ENCODE measurements at places on chromosomes 2 and 18. TPM values are rescaled to one million over a fixed set of nuclear protein-coding genes. Genes with fewer than 3 reads are reported as not detected.

The SLC5A7 gene
- total RNA-seq, result not detected

The UCN gene
- total RNA-seq, result 0.11 TPM

GRCh38 chr2:210412660-210413059 is 63.9 kb downstream of the LANCL1 start:
- no peak for DNase-seq

DNA sequence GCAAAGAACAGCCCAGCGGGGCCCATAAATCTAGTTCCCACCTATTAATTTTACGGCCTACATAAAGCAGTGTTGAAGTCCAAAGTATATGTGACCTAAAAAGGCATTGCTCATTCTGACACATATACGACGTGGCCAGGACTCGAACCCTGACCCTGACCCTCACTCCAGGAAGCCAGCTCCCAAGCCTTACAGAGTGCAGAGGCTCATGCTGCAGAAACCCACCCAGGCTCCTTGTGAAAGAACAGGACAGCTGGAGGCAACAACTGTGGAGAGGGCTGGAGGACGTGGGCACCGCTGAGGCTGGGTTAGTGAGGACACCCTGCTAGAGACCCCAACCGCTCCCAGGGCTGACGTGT is 221.6 kb downstream of the CYP26B1 start:
- DNase-seq, result no peak

GRCh38 chr2:98608962-98609604 is 694 bp downstream of the UNC50 start:
- peak; percentile 35 for DNase-seq

The CBLN2 gene
- 0.29 TPM for total RNA-seq

DNA sequence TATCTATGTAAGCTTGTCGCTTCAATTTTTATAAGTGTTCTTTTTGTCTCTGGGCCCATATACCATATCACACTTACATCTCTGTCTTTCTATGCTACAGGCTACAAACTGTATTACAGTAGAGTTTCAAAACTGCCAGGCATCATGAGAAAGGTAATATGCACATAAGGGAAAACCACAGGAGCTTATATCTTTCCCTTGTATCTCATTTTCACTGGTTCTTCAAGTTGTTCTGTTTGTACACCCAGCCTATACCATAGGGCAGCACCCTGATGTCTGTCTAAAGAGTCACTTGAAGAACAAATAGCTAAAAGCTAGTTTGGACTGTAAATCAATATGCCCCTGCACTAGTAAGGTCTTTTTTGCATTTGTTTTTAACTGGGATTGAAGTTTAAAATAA is 366.7 kb downstream of the FIGN start:
- DNase-seq, result no peak

DNA sequence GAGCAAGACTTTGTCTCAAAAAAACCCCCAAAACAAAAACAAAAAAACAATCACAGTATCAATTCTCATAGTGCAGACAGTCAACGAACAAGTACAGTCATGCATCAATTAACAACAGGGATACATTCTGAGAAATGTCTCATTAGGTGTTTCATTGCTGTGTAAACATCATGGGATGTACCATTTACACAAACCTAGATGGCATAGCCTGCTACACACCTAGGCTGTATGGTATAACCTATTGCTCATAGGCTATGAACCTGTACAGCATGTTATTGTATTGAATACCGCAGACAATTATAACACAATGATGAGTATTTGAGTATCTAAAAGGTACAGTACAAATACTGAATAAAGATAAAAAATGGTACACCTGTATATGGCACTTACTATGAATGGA is 67.8 kb upstream of the LMAN1 start:
- no peak for DNase-seq

DNA sequence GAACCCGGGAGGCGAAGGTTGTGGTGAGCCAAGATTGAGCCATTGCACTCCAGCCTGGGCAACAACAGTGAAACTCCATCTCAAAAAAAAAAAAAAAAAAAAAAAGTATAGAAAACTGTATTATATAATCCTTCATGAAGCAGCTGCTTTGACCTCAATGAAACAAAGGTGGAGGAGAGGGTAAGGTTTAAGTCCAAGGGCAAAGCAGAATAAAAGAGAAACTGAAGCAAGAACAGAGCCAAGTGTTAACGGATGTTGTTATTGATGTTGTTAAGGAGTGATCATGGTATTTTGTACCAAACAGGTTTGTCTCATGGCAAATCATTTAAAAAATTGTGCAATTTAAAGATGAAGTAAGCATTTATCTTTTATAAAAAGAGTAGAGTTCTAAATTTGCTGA is 7.4 kb downstream of the RAPH1 start:
- DNase-seq, result no peak

DNA sequence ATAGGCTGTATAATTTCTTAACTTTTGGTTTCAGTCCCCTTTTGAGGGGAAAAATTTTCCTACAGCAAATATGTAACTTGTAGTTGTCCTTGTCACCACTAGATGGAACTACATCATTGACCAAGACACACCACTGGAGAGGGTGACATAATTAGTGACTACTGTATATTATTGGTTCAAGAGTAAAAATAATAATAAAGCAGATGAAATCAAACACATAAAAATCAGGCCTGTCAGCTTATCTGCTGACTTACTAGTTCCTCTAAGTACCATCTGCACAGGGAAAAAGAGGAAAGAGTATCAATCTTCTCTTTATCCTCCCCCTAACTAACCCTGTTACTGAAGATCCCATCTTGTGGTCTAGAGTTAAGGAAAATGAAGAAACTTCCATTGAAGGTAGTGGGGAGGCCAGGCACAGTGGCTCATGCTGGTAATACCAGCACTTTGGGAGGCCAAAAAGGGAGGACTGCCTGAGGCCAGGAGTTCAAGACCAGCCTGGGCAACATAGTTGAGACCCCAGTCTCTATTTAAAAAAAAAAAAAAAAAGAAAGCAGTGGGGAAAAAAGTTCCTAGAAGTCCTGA is 29.6 kb upstream of the ENOSF1 start:
- peak; percentile 1 for DNase-seq

- DNase-seq, result no peak
Observed at GRCh38 chr18:53771664-53772063, 452.8 kb downstream of the MBD2 start.

DNA sequence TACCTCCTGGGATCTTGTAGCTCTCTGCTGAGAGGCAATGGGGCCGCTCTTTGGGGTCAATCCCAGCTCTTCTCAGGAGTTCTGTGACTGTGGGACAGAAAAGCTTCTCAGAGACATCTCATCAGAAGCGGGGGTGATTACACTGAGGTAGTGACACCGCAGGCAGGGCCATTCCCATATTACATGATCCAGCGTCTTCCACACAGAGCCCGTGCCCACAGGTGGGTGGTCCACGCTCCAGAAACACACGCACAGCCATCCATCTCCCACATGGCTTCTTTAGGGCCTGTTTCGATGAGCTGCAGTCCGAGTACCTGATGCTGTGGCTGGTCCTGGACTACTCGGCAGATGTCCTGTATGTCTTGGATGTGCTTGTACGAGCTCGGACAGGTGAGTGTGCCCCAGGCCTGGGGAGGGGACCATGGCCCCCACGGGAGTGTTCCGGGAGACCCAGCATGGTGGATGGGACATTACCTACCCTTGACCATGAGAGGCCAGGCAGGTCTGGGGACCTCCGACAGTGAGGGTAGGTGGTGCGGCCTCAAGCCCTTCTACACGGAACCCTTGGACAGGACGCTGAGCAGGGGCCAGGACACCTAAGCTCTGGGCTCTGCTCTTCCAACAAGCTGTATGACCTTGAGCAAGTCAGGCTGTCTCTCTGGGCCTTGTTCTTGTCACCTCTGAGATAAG is 45.5 kb downstream of the CNGA3 start:
- no peak for DNase-seq

DNA sequence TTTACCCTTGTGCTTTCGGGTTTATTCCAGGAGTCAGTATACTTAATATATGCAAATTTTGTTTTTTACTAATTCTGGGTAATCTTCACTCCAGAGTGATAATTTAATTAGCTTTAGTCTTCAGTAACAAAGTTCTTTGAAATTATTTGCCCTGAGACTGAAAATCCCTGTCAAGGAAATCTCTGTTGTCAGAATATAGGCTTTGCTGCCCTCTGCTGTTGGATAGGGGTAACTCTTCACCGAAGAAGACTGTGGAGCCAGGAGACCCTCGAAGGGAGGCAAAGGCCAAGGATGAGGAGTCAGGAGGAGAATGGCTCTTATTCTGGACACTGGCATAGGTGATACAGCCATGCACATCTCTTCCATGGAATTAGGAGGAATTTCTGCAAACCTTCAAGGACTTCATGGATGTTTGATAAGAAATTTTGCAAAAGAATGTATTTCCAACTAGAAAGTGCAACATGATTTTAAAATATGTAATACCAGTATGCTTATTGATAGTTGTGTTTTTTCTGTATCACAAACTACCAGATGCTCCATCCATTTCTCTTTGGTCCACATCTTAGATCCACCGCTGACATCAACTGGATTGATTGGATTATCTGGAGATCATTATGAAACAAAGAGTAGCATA is 182.3 kb downstream of the RDH14 start:
- DNase-seq, result peak; percentile 50

- no peak for DNase-seq
Observed at GRCh38 chr18:49345931-49346696, 114.3 kb downstream of the DYM start.

DNA sequence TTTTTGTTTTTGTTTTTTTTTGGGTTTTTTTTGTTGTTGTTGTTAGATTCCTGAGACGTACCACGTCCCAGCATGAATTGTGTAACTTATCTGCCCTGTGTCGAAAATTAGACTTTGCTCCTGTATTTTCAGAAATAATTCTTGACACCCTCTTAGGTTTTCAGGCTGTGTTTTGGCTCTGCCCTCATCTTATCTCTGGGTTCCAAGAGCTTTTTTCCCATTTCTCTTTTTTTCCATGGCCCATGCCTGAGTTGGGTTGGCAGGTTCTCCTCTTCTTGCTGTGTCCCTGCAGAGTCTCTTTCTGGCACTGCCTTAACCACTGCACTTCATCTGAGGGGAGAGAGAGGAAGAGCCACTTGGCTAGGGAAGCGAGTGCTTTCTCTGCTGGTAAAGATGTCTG is 42.4 kb downstream of the CTIF start:
- no peak for DNase-seq

The PLEKHM3 gene
- total RNA-seq, result 6.4 TPM

- no peak for DNase-seq
Observed at GRCh38 chr2:118622913-118623312, 224.5 kb downstream of the EN1 start.

- no peak for DNase-seq
Observed at GRCh38 chr2:203687165-203687564, 19.3 kb upstream of the CD28 start.

The POTEE gene
- 1.7 TPM for total RNA-seq

- DNase-seq, result no peak
Observed at GRCh38 chr2:235954888-235955480, 213.2 kb downstream of the GBX2 start.

GRCh38 chr2:188279093-188279445 is 12.6 kb upstream of the GULP1 start:
- DNase-seq, result no peak

DNA sequence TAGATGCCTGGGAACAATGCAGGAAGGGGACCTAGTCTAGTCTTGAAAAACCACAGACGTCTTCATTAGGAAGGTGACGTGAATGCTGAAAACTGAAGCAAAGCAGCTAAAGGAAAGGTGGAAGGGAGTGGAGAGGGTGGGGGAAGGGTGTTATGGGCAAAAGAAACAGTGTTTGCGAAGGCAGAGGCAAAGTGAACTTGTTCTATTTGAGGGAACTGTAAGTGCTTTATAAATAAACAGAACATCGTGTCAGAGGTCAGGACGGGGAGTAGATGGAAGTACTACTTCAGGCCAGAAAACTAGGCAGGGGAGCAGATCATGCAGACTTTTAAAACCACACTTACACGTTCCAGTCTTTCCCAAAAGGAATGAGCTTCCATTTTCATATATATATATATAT is 57.8 kb downstream of the FASTKD2 start:
- no peak for DNase-seq

DNA sequence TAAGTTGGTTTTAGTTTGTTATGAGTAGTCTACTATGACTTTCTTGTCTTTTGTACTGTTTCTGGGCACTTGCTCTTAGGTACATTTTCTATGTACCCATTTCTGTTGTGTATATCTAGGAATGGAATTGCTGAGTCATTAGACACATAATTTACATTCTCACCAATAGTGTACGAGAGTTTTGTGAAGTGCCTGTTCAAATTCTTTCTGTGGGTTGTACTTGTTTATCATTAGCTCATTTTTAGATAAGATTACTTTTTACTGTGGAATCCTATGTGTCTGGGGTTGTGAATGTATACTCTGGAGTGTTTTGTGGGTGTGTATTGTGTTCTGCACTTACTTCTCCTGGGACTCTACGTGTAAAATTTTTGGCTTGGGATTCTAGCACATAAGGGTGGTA is 36.6 kb upstream of the CD28 start:
- DNase-seq, result no peak

The METTL4 gene
- total RNA-seq, result 6.5 TPM

DNA sequence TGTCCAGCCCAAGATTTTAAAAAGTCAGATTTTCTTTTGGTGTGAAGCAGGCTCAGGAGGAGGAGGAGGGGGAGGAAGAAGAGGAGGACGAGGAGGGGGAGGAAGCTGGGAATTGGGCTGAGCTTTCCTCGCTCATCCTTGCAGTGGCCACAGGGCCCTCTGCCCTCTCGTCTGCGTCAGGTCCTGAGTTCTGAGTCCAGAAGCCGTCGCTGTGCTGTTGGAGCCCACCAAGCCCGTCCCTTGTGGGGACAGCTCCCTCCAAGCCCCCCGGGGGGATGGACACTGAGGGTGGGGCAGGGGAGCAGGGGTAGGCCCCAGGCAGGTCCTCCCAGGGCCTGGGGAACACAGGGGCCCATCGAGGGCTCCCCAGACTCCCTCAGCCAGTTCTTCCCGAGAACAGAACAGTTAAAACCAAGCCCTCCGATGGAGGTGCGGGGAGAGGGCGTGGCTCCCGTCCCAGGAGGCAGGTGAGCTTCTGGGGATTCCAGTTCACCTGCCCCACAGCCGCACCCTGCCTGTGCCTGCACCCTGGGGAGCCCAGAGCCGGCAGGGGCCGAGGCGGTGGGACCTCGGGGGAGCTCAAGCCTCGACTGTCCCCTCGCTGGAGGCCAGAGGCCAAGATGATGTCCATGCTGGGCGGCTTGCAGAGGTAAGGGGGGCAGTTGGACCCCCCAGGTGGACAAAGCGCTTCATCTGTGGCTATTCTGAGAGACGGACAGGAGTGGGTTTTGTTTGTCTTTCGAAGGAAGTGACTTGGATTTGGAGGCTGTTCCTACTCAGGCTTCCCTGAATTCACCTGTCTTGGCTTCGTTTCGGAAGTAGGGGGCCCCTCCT is at the start of gene GAL3ST2:
Gene GAL3ST2 (plus strand): TSS at position 487 of the 834 bp plus-strand sequence. CDS start 134 bp downstream, at position 621.
- DNase-seq, result no peak

DNA sequence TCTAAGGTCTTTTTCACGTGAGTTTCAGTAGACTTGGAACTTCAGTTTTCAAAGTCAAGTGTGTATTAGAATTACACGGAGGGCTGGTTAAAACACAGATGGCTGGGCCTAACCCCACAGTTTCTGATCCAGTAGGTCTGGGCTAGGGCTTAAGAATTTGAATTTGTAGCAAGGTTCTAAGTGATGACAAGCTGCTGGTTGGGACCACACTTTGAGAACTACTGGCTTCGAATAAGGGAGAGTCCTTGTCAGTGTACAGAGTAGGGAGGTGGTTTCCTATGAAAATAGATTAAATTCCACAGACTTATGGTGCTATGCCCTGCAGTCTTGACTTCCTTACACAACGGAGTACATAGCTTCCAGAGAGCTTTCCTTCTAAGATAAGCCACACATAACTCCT is 4.5 kb downstream of the RHOB start:
- no peak for DNase-seq
